ENCODE measurements at places on chromosomes 4 and X.

DNA sequence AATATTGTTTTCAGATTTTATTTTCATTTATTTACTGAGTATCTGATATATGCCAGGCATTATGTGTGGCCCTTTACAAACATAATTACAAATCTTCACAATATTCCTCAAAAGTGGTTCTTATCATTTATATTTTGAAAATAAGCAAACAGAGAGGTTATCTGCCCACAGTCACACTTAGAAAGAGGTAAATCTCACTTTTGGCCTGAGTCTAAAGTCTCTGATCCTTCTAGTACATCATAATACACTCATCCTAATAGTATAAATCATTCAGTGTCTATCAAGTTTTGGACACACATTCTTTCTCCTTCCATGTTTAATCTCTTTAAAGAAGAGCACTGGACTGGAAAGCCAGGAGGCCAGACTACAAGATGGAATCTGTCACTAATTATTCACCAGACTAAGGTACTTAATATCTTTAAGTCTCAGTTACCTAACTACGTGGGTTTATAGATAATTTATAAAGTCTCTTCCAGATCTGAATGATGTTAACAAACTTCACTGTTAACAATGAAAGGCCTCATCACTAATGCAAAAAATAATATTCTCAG is 281.3 kb downstream of the PPP3CA start:
- DNase-seq = no peak

GRCh38 chrX:72276478-72276953 is 532 bp downstream of the RPS4X start:
- no peak for DNase-seq

DNA sequence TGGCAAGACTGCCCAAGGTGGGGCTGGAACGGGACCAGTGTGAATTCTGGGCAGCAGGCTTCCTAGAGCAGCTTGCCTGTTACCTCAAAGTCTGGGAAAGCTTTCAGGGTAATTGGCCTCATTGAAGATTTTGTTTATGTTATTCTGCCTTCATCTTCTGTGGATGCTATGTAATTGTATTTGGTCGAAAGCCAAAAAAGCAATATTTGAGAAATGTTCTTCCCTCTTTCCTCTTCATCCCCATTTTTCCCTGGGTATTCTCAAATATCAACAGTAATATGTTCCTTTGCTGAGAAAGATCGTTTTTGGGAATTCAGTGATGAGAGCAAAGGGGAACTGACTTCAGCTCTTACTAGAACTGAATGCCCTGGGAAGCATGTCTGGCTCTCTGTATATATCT is 12.9 kb downstream of the TMEM131L start:
- no peak for DNase-seq

- DNase-seq = no peak
Measured at GRCh38 chr4:177099211-177099610, 210.5 kb upstream of the NEIL3 start.

DNA sequence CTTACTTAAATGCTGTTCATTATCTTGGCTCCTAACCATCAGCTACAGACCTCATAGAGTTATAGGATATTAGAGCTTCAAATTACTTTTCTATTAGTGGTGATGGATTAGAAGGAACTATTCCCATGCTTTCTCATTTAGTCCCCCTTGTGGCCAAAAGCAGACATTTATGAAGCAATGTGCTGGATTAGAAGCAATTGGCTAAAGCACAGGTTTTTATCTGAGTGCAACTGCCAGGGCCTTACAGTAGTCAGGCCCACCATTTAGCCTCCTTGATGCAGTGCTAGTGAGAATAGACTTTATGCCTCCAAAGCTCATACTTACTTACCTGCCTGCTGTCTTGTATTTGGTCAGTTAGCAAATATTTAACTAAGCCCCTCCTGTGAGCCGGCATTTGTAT is 93.0 kb downstream of the TSPAN7 start:
- no peak for DNase-seq

Data from nephron progenitor cell (in vitro differentiated cells).